ENCODE measurements at places on chromosomes 16 and 17. TPM values are rescaled to one million over a fixed set of nuclear protein-coding genes. Genes with fewer than 3 reads are reported as not detected.

The HSD3B7 gene
- total RNA-seq: 10.9 TPM

The C17orf58 gene
- total RNA-seq: 4.4 TPM

The MYH1 gene
- total RNA-seq: not detected

The PIK3R6 gene
- total RNA-seq: 18.5 TPM

The PRR15L gene
- total RNA-seq: not detected

The KLHL36 gene
- total RNA-seq: 66.8 TPM

The DOC2A gene
- not detected for total RNA-seq

The SMCR8 gene
- total RNA-seq: 35.2 TPM

DNA sequence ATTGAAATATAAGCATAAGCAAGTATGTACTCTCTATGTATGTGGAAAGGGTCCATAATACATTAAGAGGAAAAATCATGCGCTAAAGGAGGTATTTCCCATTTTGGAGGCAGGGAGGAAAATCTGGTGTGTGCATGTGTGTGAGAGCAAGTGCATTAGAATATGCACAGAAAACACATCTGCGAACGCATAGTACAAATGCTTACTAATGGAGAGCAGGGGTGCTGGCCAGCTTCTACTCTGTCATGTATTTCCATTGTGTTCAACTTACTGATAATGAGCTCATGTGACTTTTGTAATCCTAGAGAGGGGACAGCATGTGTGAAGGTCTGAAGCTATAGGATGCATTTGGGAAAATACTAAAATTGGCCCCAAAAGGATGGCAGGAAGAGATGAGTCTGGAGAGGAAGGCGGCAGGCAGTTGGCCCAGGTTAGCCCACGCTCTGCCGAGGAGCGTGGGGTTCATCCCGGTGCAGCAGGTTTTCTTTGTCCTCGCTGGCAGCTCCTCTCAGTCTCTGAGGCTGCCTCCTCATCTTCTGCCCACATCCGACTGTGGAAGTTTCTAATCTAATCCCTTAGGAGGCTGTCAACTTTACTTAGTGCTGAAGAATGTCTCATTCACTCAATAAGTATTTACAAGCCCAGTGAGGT lies 17.8 kb upstream of the KSR1 start:
- DNase-seq: no peak

DNA sequence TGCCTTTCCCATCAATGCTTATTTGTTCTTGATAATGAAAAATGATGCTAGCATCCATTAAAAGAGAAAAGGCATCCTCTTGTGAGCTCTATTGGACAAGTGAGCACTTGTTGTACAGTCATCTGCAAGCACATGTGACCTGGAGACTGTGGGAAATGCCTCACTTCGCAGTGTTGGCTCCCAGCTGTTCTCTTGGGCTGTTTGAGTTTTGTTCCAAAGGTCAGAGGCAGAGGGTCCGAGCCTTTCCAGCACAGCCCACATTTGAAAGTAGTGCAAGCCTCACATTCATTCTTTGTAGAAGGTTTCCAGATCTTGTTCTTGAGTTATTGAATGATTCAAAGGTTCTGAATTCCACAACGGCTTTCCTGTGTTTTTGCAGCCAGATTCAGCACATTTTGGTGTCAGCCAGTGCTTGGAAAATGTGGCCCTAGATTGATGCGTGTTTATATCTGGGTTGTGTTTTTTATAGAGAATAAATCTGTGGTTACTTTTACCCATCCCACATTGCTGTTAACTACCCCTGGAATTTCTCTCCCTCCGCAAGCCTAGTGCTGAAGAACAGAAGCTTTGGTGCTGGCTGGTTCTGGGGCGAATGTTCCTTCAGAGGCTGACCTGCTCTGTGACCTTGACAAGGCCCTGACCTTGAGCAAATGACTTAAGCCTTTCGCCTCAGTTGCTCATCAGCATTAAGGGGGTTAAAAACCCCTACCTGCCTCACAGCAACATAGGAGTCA lies 49.8 kb downstream of the CDH1 start:
- no peak for DNase-seq

GRCh38 chr17:72387969-72388368 lies 267.1 kb downstream of the SOX9 start:
- DNase-seq: no peak

DNA sequence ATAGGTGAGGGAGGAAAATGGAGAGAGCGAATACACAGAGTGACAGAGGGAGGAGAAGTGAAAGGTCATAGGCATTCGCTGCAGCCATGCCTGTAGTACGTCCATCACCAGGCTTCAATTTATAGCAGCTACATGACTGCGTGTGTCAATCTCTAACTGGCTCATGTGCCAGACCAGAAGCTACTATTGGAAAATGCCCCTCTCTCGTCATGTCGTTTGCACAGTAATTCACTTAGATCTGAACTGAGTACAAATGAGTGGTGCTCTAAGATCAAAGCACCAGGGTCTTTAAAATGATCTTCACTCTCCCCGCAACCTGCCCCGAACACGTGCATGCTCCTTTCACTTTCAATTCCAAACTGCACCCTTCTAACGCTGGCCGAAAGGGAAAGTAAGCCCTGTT lies 51.3 kb downstream of the ADCY9 start:
- no peak for DNase-seq

- DNase-seq: no peak
Observed at GRCh38 chr16:88010343-88010967, 59.2 kb downstream of the BANP start.

DNA sequence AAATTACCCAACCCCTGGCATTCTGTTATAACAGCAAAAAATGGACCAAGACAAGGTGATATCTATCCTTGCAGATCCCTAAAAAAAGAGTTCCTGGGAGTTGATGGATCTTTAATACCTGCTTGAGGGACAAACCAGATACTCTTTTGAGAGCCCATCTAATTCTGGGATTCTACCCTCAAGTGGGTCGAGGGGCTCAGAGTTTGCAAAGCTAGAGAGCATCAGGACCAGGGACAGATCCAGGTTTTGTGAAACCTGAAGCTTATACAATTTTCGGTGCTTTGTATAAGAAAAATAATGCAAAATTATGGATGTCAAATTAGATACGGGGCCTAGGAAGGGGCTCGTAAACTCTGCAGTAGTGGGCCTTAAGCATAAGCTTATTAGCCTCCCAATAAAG lies 130.5 kb upstream of the CRHR1 start:
- DNase-seq: no peak

DNA sequence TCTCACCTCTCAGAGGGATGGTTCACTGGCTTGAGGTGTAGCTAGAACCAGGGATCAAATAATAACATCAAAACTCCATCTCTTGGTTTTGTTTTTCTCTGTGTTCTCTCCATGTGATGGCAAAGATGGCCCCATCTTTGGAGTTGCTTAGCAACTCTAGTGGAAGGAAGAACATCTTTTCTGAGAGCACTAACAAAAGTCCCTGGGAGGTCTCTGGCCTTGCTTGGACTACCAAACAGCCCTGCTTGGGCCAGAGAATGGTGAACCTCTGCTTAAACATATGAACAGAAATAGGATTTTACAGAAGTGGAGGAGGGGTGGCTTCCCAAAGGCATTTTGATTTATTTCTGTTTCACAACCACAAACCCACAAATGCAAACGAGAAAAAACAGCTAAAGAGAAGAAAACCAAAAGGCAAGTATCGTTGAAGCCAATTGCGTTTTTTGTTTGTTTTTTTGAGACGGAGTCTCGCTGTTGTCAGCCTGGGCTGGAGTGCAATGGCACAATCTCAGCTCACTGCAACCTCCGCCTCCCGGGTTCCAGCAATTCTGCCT lies 13.2 kb downstream of the GABARAPL2 start:
- DNase-seq: no peak

GRCh38 chr16:89099905-89100304 lies 6.3 kb downstream of the ACSF3 start:
- DNase-seq: no peak

- no peak for DNase-seq
Observed at GRCh38 chr16:3842994-3843393, 37.5 kb downstream of the CREBBP start.

GRCh38 chr16:4654011-4654963 lies 29.7 kb downstream of the MGRN1 start:
- no peak for DNase-seq

DNA sequence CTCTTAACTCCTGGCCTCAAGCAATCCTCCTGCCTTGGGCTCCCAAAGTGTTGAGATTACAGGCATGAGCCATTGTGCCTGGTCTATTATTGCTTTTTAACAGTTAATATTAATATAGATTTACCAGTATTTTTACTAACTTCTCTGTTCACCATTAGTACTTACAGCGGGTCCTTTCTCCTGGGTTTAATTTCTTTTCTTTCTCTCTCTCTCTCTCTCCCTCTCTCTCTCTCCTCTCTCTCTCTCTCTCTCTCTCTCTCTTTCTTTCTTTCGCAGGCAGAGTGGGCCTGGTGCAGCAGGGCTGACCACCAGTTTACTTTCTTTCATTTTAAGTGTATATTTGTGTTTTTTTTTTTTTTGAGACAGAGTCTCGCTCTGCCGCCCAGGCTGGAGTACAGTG lies 14.7 kb upstream of the DHX40 start:
- DNase-seq: no peak

GRCh38 chr17:55570391-55570790 lies 59.1 kb upstream of the SMIM36 start:
- DNase-seq: no peak

DNA sequence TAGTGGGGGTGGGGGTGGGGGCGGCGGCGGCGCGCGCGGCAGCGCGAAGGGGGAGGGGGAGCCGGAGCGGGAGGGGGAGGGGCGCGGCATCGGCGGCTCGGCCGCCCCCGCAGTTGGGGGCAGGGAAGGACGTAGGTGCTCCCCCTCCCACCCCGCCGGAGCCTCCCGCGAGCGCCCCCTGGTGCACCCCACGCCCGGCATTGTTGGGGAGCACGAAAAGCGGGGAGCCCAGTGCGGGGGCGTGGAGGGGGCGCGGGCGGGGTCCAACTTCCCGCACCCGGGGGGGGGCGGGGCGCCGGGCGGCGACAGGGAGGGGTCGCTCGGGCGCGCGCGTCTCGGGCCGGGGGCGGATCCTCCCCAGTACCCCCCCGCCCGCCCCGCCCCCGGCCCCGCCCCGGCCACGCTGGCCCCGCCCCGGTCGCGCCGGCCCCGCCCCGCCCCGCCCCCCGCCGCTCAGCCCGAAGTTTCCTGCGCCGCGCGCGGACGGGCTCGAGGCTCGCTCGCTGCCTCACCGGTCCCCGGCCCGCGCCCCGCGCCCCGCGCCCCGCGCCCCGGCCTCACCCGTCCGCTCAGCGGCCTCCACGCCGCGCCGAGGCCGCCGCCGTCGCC lies at the start of gene CACNA1H:
Gene CACNA1H (plus strand): TSS at position 456 of the 609 bp plus-strand sequence. CDS start 632 bp downstream, outside the sequence.
- peak; percentile 63 for DNase-seq

DNA sequence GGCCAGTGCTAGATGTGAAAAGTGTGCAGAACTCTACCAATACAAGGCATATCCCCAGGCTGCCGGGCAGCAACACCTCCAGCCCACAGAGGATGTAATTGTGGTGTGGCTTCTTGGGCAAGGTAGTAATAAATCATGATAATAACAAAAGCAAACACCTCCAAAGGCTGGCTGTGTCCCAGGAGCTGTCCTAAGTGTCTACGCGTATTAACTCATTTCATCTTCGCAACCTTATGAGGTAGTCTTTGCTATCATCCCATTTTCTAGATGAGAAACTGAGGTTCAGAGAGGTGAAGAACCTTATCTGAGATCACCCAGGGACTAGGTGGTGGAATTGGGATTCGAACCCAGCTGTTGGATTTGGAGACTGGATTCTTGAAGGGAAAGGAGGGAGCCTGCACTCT lies 5.3 kb downstream of the PDK2 start:
- DNase-seq: no peak

- DNase-seq: no peak
Observed at GRCh38 chr17:58271216-58271931, 9.4 kb downstream of the MPO start.

DNA sequence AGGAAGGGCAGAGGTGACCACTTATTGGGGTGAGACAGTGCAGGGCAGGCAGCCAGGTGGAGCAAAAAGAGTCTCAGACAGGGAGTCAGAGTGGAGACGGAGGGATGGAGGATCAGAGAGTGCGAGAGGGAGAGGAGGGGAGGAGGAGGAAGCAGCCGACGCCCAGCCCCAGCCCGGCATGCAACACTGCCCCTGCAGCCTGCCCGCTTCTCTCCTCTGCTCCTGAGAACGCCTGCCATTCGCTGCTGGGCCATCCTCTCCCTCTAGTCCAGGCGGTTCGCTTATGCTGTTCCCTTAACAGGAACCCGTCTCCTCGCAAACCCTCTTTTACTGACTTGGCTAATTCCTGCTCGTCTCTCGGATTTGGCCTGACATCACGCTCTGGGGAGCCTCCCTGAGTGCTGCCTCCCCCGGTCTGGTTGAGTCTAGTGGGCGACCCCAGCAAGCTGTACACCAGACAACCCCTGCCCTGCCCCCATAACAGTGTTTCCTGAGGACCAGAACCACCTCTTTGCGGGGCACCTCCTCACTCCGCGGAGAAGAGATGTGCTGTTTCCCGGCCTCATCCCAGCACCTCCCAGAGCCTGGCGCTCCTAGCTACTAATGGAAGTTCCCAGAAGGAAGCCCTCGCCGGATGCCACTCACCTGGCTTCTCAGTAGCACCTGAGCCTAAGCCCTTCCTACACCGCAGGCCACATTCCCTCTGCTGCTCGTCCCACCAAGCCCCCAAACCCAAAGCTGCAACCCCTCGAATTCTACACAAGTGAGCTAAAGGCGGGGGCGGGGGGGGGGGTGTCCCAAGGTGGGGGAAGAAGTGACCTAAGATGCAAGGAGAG lies 61.2 kb upstream of the CCL1 start:
- no peak for DNase-seq

- DNase-seq: no peak
Observed at GRCh38 chr17:19958023-19958422, 19.6 kb downstream of the AKAP10 start.

DNA sequence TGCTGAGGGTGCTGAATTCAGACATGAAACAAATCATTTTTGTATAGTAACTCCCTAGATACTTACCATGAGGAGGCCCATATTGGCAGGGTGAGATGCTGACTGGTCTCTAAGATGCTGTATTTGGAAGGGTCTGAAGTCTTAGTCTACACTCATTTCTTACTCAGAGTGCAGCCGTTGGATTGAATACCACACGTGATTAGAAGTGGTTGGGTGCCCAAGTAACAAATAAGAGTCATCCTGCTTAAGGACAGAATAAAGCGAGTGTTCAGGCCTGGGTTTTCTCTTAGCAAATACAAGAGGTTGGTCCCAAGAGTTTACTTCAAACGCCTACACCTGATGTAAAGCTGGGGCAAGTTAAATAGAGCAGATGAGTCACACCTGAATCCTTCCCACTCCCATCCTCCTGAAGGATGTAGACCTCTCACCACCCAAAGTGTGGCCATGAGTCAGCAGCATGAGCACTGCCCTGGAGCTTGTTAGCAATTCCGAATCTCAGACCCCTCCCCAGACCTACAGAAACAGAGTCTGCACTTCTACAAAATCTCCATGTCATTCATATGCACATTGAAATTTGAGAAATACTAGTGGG lies 284.6 kb upstream of the CDH5 start:
- no peak for DNase-seq

GRCh38 chr16:10831894-10832886 lies 13.6 kb upstream of the TVP23A start:
- DNase-seq: no peak

Measured in activated naive CD8-positive, alpha-beta T cell treated with anti-CD3 and anti-CD28 coated beads, Interleukin-2, amount 10 ng/mL, durations not matched to agents 7 days and 5 days (primary cell).